ENCODE measurements at places on chromosomes 2 and 18. TPM values are rescaled to one million over a fixed set of nuclear protein-coding genes. Genes with fewer than 3 reads are reported as not detected.

DNA sequence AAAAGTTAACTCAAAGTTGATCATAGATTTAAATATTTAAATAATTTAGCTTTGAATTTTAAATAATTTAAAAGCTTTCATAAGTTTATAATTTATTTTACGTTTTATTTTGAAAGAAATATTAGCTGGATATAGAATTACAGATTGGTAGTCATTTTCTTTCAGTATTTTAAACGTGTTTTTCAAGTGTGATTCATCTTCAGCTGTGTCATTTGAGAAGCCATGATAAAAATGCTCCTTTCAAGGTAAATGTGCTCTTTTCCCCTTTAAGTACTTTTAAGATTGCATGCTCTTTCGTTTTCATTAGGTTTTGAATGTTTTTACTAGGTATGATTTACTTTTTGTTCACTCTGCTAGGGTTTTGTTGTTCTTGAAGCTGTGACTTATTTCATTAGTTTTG, 116.8 kb upstream of the FIGN start:
- H3K27ac ChIP-seq: no peak overlapping the region
- H3K36me3 ChIP-seq: no peaks in the 10 kb centered on the region
- H3K27me3 ChIP-seq: no peaks in the 10 kb centered on the region
- no peak overlapping the region for H3K4me3 ChIP-seq

DNA sequence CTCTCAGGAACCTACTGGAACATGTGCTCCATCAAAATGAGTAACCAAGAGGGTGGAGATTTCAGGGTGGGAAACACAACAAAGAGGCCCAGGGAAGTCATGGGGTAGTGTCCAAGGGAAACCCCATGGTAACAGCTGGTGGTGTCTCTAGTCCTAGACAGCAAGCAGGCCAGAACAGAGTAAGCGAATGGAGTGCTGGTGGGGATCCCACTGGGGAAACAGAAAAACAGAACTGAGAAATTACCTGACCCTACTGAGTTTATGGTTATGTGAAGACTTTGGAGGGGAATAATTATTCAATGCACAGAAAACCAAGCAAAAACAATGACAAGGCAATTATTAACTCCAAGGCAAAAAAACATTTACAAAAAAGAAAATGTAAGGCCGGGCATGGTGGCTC, 16.9 kb downstream of the ERCC3 start:
- no peak overlapping the region for H3K27ac ChIP-seq
- no peak for DNase-seq
- no peaks in the 10 kb centered on the region for H3K4me1 ChIP-seq
- H3K36me3 ChIP-seq: peaks cover 78% of the 10 kb centered on the region
- no peaks in the 10 kb centered on the region for H3K27me3 ChIP-seq
- H3K4me3 ChIP-seq: no peak overlapping the region

DNA sequence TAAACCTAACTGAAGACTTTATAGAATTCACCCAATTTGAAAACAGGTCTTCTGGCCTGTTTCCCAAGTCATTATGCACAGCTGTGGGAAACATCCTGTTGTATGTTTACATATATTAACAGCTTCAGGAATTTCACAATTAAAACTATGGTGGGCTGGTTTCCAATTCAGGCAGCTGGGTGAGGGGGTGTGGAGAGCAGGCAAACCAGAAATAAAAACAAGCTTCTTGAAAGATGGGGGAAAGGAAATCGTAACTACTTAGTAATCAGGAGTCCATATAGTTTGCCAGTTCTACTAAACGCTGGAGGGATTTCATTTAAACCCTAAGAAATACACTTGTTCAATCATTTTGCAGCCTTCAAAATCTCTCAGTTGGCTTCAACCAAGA, 22.8 kb downstream of the ATP8B1 start:
- no peak for DNase-seq
- H3K36me3 ChIP-seq: no peaks in the 10 kb centered on the region
- no peak overlapping the region for H3K27ac ChIP-seq
- H3K27me3 ChIP-seq: no peaks in the 10 kb centered on the region
- no peak overlapping the region for H3K4me3 ChIP-seq
- H3K4me1 ChIP-seq: no peaks in the 10 kb centered on the region

TMEM198 gene
- 0.62 TPM for total RNA-seq

ZAP70 gene
- 431 TPM for total RNA-seq

NEB gene
- total RNA-seq: 1.3 TPM

GRCh38 chr2:67798541-67799160, 264.2 kb downstream of the C1D start:
- H3K27ac ChIP-seq: no peak overlapping the region
- DNase-seq: no peak
- H3K27me3 ChIP-seq: no peaks in the 10 kb centered on the region
- H3K4me3 ChIP-seq: no peak overlapping the region
- no peaks in the 10 kb centered on the region for H3K4me1 ChIP-seq

LRRC30 gene
- total RNA-seq: not detected

IL1B gene
- total RNA-seq: 1.3 TPM

FNDC4 gene
- 0.39 TPM for total RNA-seq

IL1RL1 gene
- total RNA-seq: 0.89 TPM

IL18R1 gene
- 19.9 TPM for total RNA-seq

SEMA4F gene
- total RNA-seq: 11.1 TPM

DNA sequence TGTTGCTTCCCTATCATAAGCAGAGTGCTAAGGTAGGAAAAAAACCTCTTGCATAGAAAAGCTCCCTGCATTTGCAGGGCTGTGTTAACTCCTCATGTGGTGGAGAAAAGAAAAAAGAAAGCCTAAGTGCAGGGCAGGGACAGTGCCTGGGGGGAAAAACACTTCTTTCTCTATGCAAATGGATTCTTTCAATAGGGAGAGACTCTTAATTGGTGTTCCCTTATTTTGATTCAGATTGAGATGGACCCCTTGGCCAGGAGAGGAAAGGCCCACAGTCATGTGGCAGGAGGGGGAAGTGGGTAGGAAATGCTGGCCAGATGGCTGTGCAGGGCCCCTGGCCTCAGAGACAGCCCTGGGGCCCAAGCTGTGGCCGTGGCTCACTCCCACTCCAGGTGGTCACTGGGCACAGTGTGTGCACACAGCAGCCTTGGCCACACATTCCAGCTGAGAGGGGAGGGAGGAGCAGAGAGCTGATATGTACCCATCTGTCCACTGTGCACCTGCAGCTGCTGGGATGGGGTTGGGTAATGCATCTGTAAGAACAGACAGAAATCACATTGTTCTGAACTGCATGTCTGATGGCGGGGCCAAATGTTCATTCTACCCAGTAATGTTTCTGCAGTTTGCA, 410.4 kb downstream of the DSC3 start:
- H3K27me3 ChIP-seq: no peaks in the 10 kb centered on the region
- no peak for DNase-seq
- H3K4me1 ChIP-seq: no peaks in the 10 kb centered on the region
- H3K27ac ChIP-seq: no peak overlapping the region
- H3K4me3 ChIP-seq: no peak overlapping the region
- H3K36me3 ChIP-seq: no peaks in the 10 kb centered on the region

GRCh38 chr2:179751163-179751809, 110.1 kb downstream of the ZNF385B start:
- H3K4me1 ChIP-seq: no peaks in the 10 kb centered on the region
- no peaks in the 10 kb centered on the region for H3K27me3 ChIP-seq
- H3K27ac ChIP-seq: no peak overlapping the region
- H3K36me3 ChIP-seq: no peaks in the 10 kb centered on the region

SLC5A7 gene
- not detected for total RNA-seq

WDR43 gene
- total RNA-seq: 70.1 TPM

GRCh38 chr2:125398738-125399524, 1257.0 kb upstream of the GYPC start:
- no peak for DNase-seq
- no peaks in the 10 kb centered on the region for H3K4me1 ChIP-seq
- H3K27ac ChIP-seq: no peak overlapping the region
- H3K4me3 ChIP-seq: no peak overlapping the region
- H3K27me3 ChIP-seq: no peaks in the 10 kb centered on the region

DNA sequence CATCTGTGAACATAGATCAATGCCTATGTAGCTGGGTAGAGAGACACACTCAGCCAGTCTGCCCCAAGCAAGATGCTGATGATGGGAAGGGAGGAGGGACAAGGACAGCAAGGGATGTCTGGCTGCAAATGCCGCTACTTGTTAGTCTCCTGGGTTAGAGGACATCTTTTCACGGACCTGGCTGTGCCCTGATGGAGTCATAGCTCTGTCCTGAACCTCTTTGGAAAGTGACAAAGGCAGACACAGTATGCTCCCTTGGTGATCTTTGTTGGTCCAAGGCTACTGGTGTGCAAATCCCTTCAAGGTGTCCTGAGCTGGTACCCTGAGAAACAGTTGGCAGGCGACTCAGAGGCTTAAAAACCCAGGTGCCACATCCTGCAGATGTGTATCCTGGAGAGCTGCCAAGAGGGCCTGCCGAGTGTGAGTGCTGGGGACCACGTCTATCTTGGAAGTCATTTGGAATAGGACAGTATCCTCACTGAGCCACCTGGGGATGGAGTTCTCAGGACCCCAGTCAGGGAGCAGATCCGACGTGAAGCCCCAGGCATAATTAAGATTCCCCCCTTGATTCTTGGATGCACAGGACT, 10.8 kb downstream of the FOSL2 start:
- H3K4me1 ChIP-seq: peaks cover 27% of the 10 kb centered on the region
- H3K27me3 ChIP-seq: no peaks in the 10 kb centered on the region
- H3K27ac ChIP-seq: no peak overlapping the region
- DNase-seq: no peak

DNA sequence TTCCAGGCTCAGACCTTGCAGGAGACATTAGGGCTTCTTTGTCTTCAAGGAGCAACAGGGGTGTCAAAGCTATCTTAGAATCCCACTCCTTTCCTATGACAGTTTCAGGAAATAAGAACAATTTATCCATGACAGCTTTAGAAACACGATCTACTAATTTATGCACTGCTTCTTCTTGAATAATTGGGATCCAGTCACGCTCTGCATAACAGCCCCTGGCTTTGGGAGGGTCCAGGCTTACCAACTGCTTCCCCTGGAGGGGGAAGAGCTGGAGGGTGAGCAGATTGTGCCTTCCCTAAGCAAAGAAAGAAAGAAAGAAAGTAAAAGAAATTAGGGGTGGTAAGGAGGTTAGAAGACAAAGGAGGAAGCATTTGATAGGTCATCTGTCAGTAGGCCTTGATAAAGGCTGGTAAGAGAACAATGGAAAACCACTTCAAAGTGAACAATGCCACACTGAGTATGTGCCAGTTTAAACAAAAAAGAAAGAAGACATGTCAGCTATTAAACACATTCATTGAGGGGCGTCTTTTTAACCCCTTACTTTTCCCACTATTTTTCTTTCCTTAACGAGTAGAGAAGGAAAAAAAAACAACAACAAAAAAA, 327.6 kb downstream of the DCC start:
- H3K27ac ChIP-seq: no peak overlapping the region
- no peaks in the 10 kb centered on the region for H3K36me3 ChIP-seq
- no peaks in the 10 kb centered on the region for H3K4me1 ChIP-seq
- no peak overlapping the region for H3K4me3 ChIP-seq
- no peak for DNase-seq

MOGAT1 gene
- total RNA-seq: not detected

DNA sequence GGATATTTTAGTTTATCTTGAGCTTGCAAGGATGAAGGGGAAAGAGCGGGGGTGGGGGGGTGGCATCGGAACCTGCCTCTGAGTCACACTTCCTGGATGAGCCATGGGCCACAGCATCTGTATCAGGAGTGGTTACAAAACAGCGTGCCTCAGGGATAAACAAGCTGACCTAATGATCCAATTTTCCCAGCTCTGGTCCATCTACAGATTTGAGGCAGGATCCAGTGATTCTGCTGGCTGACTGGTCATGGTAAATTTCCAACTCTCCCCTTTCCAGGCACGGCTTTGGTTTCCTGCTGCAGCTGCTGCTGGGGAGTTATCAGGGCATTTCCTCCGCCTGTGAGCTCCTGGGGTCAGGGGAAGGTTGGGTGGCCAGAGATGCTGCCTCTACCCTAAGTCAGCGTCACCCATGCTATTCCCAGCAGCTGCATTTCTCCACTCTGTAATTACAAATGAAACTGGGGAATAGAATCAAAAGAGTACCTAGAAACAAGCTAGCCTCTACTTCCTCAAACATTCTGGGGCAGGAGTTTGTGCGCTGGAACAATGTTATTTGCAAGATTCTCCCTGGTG, 4.7 kb upstream of the HPCAL1 start:
- no peak overlapping the region for H3K27ac ChIP-seq
- no peak for DNase-seq
- H3K4me3 ChIP-seq: peak overlapping the region; percentile 22
- H3K4me1 ChIP-seq: peaks cover 29% of the 10 kb centered on the region

DNA sequence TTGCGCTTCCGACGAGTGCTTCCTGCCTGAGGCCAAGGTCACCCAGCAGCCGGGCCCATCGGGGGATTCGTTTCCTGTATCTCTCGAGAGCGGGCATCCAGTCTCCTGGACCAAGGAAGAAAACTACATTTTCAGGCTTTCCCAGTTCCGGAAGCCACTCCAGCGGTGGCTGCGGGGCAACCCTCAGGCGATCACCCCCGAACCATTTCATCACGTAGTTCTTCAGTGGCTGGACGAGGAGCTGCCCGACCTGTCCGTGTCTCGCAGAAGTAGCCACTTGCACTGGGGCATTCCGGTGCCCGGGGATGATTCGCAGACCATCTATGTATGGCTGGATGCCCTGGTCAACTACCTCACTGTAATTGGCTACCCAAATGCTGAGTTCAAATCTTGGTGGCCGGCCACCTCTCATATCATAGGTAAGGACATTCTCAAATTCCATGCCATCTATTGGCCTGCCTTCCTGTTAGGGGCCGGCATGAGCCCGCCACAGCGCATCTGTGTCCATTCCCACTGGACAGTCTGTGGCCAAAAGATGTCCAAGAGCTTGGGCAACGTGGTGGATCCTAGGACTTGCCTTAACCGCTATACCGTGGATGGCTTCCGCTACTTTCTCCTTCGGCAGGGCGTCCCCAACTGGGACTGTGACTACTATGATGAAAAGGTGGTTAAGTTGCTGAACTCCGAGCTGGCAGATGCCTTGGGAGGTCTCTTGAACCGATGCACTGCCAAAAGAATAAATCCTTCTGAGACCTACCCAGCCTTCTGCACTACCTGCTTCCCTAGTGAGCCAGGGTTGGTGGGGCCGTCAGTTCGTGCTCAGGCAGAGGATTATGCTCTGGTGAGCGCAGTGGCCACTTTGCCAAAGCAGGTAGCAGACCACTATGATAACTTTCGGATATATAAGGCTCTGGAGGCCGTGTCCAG, 1.0 kb downstream of the MARS2 start:
- H3K4me3 ChIP-seq: peak overlapping the region; percentile 98
- no peaks in the 10 kb centered on the region for H3K27me3 ChIP-seq
- peak; percentile 71 for DNase-seq
- peaks cover 5% of the 10 kb centered on the region for H3K36me3 ChIP-seq

NT5DC4 gene
- not detected for total RNA-seq

GALNT13 gene
- total RNA-seq: not detected

GRCh38 chr2:231680285-231680991, 27.9 kb upstream of the PTMA start:
- no peaks in the 10 kb centered on the region for H3K27me3 ChIP-seq
- no peak overlapping the region for H3K27ac ChIP-seq
- H3K4me3 ChIP-seq: no peak overlapping the region
- H3K36me3 ChIP-seq: no peaks in the 10 kb centered on the region
- DNase-seq: no peak

GRCh38 chr18:42976869-42977590, 138.5 kb downstream of the RIT2 start:
- no peak for DNase-seq
- H3K4me1 ChIP-seq: no peaks in the 10 kb centered on the region
- H3K4me3 ChIP-seq: no peak overlapping the region
- H3K27ac ChIP-seq: no peak overlapping the region

Measured in CD4-positive, CD25-positive, alpha-beta regulatory T cell (primary cell).